ENCODE measurements at places on chromosomes 3 and 15.

DNA sequence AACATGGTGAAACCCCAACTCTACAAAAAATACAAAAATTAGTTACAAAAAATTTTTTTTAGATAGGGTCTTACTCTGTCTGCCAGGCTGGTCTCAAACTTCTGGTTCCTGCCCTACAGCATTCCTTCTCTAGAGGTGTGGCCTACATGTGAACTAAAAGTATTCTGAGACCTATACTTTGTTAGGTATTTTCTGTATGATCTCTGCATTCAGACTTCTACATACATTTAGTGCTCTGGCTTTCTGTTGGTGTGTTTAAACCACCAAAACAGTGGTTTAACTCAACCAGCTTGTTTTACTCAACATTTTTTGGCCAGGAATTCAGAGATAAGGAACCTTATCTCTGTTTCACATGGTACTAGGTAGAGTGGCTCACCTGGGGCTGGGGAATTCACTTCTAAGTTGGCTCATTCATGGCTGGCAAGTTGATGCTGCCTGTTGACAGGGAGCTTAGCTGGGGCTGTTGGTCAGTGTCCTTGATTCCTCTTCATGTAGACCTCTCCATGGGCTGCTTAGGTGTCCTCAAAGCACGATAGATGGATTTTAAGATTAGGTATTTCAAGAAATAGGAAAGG, 41.4 kb upstream of the BSN start:
- no peak for DNase-seq

- DNase-seq: peak; percentile 2
These were observed 163.8 kb downstream of the SV2B start for GRCh38 chr15:91263632-91264531.

- DNase-seq: no peak
These were observed 192.1 kb downstream of the CBLB start for GRCh38 chr3:105676621-105677300.

DNA sequence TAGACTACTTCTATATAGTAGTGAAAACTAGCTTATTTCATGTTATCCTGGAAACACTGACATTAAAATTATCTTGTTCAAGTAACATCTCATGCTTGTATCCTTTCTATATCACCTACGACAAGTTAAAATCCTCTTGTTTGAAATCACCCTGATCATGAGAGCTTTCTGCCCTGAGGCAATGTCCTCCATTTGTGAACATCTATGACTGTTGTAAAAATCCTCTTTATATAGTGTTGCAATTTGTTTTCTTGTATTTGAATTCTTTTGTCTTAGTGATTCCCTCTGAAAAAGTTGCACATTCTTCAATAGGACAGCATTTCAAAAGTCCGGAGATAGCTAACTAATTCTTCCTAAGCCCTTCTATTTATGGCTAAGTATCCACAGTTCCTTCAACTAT, 480.3 kb downstream of the NSUN3 start:
- no peak for DNase-seq

GRCh38 chr15:89781891-89782618, 5.9 kb downstream of the MESP2 start:
- peak; percentile 56 for DNase-seq

GRCh38 chr15:100580414-100580813, 21.6 kb downstream of the LINS1 start:
- no peak for DNase-seq

GRCh38 chr15:40136470-40137302, 24.2 kb upstream of the BUB1B start:
- DNase-seq: no peak

- peak; percentile 62 for DNase-seq
These were observed 101.2 kb upstream of the ETV5 start for GRCh38 chr3:186209810-186210752.

GRCh38 chr3:82347585-82347984, 586.1 kb upstream of the GBE1 start:
- no peak for DNase-seq

GRCh38 chr3:175047786-175048185, 188.7 kb downstream of the NAALADL2 start:
- DNase-seq: no peak

- DNase-seq: no peak
These were observed 107.2 kb upstream of the RGMA start for GRCh38 chr15:93196135-93196670.

- no peak for DNase-seq
These were observed 79.3 kb downstream of the CHSY1 start for GRCh38 chr15:101172501-101173071.

- no peak for DNase-seq
These were observed 36.7 kb downstream of the VGLL3 start for GRCh38 chr3:86954226-86954625.

GRCh38 chr3:30135190-30135589, 471.2 kb upstream of the TGFBR2 start:
- DNase-seq: peak; percentile 29

DNA sequence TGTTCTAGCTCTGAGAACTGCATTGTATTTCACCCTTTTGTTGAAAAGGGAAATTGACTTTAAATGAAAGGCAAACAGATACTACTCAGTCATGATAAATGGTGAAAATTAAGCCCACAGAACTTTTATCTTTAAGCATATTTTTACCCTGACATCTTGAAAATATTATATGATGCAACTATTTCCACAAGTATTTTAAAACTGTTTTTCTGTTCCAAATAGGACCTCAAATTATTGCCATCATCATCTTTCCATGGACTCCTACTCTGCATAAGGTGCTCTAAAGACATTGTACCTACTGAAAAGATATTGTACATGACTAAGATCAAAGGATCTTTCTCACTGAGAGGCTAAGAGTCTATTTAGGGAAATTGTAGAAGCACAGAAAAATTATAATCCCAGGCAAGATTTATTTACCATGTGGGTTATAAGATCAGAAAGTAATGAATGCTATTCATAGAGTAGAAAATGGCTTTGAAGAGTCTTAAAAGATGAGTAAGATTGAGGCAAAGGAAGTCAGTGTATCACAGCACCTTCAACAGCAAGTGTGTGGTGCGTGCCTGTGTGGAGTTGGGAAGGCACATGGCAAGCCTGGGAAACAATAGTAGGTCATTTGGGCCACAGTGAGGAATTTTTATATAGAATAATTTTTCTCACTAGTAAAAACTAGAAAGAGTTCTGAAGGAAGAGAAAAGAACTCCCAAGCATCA, 68.8 kb downstream of the VGLL3 start:
- no peak for DNase-seq

DNA sequence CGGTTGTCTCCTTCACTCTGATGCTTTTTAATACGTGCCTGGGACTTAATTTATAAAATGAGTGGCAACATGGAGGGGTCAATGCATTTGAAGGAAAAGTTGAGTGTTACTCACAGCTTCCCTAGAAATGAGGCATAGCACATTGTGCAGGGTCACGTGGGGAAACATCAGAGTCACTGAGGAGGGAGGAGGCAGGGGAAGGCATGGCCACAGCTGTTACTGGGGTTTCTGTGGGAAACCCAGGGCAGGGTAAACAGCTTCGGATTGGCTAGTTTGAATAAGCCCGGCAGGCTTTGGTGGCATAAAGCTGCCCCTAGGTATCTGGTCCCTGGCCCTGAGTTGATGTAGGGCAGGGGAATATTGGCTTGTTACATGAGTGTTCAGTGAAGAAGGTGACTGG, 98.9 kb upstream of the ST8SIA2 start:
- no peak for DNase-seq

GRCh38 chr3:65558826-65559225, 479.9 kb downstream of the MAGI1 start:
- DNase-seq: no peak

- DNase-seq: peak; percentile 59
These were observed 544.9 kb downstream of the NAALADL2 start for GRCh38 chr3:175404027-175404426.

DNA sequence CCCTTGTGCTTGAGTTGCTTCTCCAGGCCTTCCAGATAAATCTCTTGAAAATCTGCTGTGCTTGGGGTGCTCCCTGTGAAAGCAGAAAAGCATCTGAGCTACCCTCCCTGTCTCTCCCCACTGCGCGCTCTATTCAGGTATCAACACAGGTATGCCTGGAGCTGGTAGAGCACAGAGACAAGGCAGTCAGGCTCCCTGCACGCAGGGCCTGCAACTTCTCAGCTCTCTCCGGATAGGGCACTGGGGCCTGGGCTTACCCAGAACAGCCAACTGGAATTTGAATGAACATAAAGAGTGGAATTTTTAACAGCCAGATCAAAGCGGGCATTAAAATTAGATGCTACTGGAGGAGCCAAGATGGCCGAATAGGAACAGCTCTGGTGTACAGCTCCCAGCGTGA, 183.6 kb downstream of the XXYLT1 start:
- DNase-seq: no peak

DNA sequence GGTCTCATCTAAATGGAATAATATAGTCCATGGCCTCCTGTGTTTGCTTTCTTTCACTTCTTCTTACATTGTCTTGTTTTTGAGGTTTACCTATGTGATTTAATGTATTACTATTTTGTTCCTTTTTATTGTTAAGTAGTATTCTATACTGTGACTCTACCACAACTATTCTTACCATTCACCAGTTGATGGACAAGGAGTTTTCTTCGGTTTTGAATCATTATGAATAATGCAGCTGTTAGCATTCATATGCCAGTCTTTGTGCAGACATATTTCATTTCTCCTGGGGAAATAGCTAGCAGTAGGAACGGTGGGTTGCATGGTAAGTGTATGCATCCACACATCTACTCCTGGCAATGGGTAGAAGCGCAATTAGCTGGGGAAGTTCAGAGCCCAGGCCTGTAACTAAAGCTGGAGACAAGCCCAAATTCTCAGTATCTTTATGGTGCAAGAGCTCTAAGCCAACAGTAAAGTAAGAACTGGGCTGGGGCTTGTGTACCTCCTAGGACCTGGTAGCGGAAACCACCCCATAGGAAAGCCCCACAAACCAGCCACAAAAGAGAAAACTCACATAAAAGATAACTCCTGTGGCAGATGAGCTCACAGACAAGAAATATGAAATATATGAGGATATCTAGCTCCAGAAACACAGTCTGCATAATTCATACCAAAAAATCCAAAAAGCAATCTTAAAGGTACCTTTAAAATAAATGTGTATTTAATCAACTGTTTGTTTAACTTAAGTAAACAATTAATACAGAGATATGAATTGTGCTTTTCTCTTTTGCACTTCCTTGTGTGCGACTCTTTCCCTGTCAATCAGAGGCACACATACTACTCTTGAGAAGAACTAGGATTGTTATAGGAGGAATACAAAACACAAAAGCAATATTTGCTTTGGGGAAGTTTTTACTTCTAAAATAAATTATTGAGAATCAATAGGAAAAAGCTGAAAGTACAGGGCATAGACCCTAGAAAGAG, 2.7 kb upstream of the CSTA start:
- DNase-seq: no peak

GRCh38 chr3:64398476-64398875, 173.2 kb upstream of the PRICKLE2 start:
- no peak for DNase-seq

DNA sequence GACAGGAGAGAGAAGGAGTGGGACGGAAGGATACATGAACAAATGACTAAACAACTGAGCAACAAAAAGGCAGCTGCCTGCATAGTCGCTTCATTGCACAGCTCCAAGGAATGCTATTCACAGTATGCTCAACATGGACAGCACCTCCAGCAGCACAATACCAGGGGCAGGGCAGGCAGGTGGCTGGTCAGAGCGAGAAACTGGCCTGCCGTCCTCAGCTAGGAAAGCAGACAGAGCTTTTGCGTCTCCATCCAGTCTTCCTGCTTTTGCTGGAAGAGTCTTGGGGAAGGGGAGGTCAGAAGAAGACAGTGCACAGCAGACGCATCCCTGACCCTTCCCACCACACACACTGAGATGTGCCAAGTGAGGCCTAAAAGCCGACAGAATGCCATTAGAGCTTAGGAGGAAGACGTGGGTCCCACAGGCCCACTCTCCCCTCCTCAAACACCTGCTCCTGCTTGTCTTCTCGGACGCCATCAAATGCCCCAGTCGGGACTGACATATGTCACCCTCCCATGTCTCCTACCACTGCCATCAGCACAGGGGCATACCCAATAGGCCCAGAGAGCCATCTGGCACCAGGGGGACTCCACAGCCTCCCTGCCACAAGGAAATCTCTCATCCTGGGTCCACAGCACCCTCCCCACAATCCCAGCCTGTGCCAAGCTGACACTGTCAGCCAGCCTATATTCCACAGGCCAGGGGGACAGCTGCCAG, 3.9 kb downstream of the RAB6B start:
- DNase-seq: no peak

GRCh38 chr15:80779658-80780415, 667 bp downstream of the CEMIP start:
- peak; percentile 50 for DNase-seq

DNA sequence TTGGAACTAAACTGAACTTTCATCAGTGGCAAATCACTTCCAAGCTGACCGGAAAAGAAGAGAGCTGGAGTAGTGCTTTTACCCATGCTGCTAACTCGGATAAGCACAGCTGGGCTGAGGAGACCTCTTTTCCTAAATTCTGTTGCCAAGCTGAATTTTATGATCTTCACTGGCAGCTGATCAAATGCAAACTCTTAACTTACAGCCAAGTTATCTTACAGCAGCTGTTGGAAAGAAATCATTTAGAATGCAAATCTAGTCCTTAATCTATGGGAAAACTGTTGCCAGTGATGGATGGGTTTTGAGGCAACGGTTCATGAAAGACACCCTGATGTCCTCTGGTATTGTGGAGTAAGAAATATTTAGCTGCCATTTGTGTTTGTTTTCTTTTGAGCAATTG, 216.5 kb downstream of the ZNF385D start:
- DNase-seq: no peak

DNA sequence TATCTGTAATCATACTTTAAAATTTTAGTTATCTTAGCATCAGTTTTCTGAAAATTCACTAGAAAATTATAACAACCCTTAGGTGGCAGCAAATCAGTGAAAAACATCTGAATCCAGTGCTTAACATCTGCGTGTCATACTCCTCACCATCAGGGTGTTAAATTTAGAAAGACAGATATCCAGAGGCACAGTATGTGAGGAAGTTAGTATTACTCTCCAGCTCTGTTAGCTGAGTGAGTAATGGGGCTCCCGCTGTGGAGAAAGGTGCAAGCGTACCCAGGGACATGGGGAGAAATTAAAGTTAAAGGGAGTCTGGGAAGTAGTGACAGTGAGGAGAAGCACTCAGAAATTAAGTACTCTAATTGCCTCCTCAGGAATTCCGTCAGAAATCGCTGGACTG, 50.9 kb downstream of the CEP63 start:
- DNase-seq: no peak

- no peak for DNase-seq
These were observed 124.4 kb downstream of the ANO10 start for GRCh38 chr3:43497422-43497821.

DNA sequence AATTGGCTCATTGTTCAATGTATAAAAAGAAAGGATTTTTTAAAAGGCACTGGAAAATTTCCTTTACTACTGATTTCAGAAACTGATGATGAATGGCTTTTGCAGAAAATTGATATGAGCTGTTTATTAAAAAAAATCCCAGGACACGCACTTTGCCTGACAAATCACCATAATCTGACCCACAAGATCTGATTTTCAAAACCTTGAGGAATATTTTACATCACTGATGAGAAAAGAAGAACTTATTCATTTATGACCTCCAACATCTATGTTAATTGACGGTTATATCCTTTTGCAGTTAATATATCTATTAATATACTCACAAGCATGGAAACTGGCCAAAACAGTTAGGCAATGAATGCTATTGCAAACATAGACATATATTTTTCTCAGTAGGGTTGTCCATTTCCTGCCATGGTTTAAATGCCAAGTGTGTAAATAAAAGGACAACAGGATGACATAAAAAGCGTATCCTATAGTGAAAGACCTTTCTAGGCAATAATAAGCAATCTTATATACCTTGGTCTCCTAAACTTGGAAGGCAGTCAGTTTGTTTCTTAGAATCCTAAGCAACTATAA, 109.7 kb upstream of the SLC7A14 start:
- DNase-seq: peak; percentile 53

Measured in fibroblast of pulmonary artery (primary cell).